ENCODE measurements at places on chromosomes 6 and 20.
A peak's percentile ranks its signal among the peaks of the same experiment; 100 is the strongest.

- no peaks in the 10 kb centered on the region for H3K36me3 ChIP-seq
- H3K27me3 ChIP-seq = no peaks in the 10 kb centered on the region
- H3K27ac ChIP-seq = peak overlapping the region; percentile 61
- peaks cover 30% of the 10 kb centered on the region for H3K4me1 ChIP-seq
- no peak for DNase-seq
Measured at GRCh38 chr6:43695215-43695966, 7.8 kb upstream of the MRPS18A start.

DNA sequence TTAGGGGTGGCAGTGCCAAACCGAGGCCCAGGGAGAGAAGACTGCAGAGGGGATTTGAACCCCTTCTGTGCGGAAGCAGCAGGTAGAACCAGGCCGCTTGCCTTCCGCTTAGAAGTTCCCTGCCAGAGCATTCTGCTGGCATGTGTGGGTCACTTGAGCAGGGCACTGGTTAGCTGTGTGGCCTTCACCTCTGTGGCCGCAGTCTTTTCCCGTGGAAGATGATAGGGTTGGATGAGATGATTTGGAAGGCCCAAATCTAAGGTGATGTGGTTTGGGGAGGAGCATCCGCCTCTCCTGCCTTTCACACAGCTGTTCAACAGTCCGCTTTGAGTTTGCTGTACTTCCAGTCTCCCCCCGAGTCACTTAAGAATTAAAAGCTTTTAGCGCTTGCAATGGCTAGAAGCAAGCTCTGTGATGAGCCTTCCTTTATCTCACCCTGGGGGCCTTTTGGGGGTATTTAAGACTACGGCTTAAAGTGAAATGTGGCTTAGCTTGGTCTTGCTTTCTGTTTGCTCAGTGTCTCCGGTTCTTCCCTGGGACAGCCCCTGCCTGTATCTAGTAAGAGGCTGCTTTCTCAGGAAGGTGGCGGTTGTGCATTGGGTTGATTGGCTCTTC is 743 bp downstream of the CMTR1 start:
- H3K27me3 ChIP-seq = no peaks in the 10 kb centered on the region
- peak overlapping the region; percentile 91 for H3K27ac ChIP-seq
- peaks cover 32% of the 10 kb centered on the region for H3K36me3 ChIP-seq
- peak; percentile 31 for DNase-seq
- H3K4me1 ChIP-seq = peaks cover 14% of the 10 kb centered on the region

DNA sequence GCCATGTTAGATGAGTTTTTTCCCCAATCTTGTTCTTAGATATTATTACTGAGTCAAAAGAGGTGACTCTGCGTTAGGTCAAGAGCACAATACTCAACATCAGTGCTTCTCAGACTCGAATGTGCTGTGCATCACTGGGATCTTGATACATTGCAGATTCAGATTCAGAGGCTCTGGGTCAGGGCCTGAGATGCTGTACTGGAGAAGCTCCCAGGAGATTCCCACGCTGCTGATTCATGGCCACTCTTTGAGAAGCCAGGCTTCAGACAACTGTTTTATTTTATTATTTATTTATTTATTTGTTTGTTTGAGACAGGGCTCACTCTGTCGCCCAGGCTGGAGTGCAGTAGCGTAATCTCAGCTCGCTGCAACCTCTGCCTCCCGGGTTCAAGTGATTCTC is 41.4 kb upstream of the ARID1B start:
- no peak for DNase-seq
- H3K4me1 ChIP-seq = no peaks in the 10 kb centered on the region
- no peak overlapping the region for H3K4me3 ChIP-seq

- no peak for DNase-seq
- peaks cover 32% of the 10 kb centered on the region for H3K4me1 ChIP-seq
- H3K4me3 ChIP-seq = no peak overlapping the region
- H3K27me3 ChIP-seq = no peaks in the 10 kb centered on the region
Measured at GRCh38 chr6:90184334-90185298, 112.0 kb downstream of the BACH2 start.

- peaks cover 60% of the 10 kb centered on the region for H3K4me1 ChIP-seq
- peak; percentile 96 for DNase-seq
- no peaks in the 10 kb centered on the region for H3K27me3 ChIP-seq
Measured at GRCh38 chr6:43702534-43703440, 15.2 kb upstream of the MRPS18A start.

DNA sequence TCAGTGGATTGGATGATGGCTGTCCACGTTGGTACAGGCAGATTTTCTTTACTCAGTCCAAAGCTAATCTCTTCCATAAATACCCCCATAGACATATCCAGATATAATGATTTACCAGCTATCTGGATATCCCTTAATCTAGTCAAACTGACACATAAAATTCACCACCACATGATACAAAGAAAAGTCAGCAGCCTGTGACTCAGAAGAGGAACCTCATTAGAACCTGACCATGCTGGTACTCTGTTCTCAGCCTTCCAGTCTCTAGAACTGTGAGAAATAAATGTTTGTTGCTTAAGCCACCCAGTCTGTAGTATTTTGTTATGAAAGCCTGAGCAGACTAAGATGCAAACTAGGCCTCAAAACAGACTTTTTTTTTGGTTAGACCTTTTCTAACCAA is 431.3 kb upstream of the RNF217 start:
- no peak overlapping the region for H3K27ac ChIP-seq
- no peaks in the 10 kb centered on the region for H3K27me3 ChIP-seq
- H3K4me3 ChIP-seq = no peak overlapping the region
- no peaks in the 10 kb centered on the region for H3K36me3 ChIP-seq
- H3K4me1 ChIP-seq = no peaks in the 10 kb centered on the region
- no peak for DNase-seq

DNA sequence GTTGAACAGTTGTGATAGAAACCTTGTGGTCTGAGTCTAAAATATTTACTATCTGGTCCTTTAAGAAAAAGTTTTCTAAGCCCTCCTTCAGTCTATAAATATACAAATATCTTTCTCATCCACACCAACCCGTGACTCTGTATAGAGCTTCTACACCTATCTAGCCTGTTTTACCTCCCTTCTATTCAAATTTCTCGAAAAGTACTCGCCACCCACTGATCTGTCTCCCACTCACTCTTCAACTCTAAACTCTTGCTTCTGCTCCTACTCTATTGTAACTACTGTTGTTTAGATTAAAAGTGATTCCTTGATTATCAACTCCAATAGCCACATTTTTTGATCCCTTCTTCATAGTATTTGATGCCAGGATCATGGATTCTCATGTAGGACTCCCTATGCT is 329.4 kb upstream of the MAN1A1 start:
- H3K27ac ChIP-seq = no peak overlapping the region
- H3K4me3 ChIP-seq = no peak overlapping the region
- H3K4me1 ChIP-seq = no peaks in the 10 kb centered on the region
- H3K27me3 ChIP-seq = no peaks in the 10 kb centered on the region

DNA sequence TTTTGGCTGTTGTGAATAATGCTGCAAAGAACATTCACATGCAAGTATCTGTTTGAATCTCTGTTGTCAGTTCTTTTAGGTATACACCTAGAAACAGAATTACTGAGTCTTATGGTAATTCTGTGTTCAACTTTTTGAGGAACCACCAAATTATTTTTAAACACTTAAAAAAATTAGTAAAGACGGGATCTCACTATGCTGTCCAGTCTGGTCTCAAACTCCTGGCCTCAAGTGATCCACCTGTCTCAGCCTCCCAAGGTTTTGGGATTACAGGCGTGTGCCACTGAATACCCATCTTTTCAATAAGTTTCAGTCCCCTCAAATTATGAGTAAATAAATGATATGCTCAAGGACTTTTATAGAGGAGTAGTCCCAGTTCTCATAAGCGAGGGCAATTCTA is 17.5 kb downstream of the SPATS1 start:
- no peaks in the 10 kb centered on the region for H3K27me3 ChIP-seq
- H3K4me1 ChIP-seq = no peaks in the 10 kb centered on the region
- no peak overlapping the region for H3K4me3 ChIP-seq
- DNase-seq = no peak
- H3K27ac ChIP-seq = no peak overlapping the region

DNA sequence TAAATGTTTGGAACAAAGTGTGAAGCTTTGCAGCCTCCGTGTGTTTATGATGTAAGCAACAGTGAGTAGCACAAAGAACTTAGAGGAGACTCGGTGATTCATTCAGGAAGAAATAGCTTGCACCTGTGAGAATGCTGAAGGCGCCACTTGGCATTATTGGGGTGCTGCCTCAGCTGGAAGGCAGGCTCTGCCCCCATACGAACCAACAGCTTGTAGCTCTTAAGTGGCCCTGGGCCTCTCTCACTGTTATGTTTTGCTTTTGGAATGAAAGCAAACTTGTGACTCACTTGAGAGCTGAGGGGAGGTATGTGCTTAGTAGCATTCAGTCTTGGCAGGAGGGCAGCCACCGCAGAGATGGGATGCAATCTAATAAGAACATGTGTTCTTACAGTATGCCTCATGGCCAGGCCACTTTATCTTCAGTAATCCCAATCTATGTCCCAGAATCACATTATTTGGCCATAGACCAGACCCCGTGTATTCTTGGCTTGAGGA is 310.7 kb downstream of the EYA4 start:
- H3K27me3 ChIP-seq = no peaks in the 10 kb centered on the region
- H3K36me3 ChIP-seq = no peaks in the 10 kb centered on the region
- DNase-seq = peak; percentile 52
- peaks cover 7% of the 10 kb centered on the region for H3K4me1 ChIP-seq
- no peak overlapping the region for H3K4me3 ChIP-seq
- H3K27ac ChIP-seq = no peak overlapping the region

DNA sequence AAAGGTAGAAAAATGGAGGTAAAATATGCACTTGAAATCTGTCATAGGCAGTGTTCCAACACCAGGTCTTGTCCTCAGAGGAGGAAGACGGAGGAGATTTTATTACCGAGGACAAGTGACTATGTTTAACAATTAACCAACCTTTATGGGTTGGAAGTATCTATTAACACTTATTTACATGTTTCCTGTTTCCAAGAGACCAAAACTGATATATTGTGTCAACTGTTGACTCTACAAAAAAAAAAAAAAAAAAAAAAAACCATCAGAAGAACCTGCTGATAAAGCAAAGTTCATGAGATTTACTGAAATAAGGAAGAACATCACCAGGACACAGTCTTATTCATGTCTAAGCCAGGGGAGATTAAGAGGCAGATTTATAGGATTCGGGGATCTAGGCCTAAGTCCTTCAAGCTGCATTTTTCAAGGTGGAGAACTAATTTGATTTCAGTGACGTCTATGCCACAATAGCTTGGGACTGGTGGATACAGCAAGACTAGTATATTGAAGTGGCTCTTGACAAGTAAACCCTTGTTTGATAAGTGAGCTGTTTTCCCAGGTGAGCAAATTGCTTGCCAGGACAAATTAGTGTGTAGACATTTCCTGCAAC is 126.6 kb upstream of the NAA20 start:
- peaks cover 46% of the 10 kb centered on the region for H3K4me1 ChIP-seq
- peak overlapping the region; percentile 77 for H3K27ac ChIP-seq
- no peak for DNase-seq
- no peaks in the 10 kb centered on the region for H3K27me3 ChIP-seq

- peak; percentile 71 for DNase-seq
- H3K27me3 ChIP-seq = no peaks in the 10 kb centered on the region
- H3K36me3 ChIP-seq = no peaks in the 10 kb centered on the region
- H3K4me1 ChIP-seq = peaks cover 31% of the 10 kb centered on the region
Measured at GRCh38 chr6:89034586-89035251, 45.8 kb upstream of the PNRC1 start.

DNA sequence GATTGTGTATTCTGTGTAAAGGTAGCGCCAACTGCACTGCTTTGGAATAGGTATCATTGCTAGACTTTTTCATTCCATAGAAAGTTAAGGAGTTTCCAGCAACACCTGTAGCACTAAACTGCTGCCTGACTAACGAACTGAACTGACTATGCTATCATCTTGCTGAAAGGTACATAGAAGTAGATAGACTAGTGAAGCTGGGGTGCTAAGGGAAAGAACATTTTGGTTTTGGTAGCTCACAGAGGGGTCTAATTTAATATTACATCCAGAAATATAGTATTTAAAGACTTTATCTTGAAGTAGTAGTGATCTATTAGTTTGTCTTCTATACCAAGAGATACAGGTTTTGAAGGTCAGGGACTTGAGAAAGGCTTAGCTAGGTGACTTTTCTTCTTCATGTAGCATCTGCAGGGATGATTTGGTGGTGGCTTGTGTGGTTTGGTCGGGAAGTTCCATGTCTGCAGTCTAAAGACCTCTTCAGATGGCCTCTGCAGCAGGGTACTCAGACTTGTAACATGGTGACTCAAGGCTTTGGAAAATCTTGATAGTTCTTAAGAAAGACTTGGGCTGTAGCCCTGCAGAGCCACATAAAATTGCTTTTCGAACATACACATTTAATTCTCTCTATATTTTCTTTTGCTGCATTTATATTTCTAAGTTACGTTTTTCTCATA is 10.2 kb downstream of the SENP6 start:
- DNase-seq = no peak
- H3K27me3 ChIP-seq = no peaks in the 10 kb centered on the region
- peak overlapping the region; percentile 54 for H3K27ac ChIP-seq
- H3K4me1 ChIP-seq = peaks cover 82% of the 10 kb centered on the region
- H3K36me3 ChIP-seq = no peaks in the 10 kb centered on the region

- H3K27ac ChIP-seq = no peak overlapping the region
- H3K4me1 ChIP-seq = no peaks in the 10 kb centered on the region
- no peak overlapping the region for H3K4me3 ChIP-seq
- H3K27me3 ChIP-seq = no peaks in the 10 kb centered on the region
- H3K36me3 ChIP-seq = no peaks in the 10 kb centered on the region
Measured at GRCh38 chr6:28167068-28167467, 25.4 kb downstream of the ZKSCAN8 start.

GRCh38 chr20:35296101-35296554 is 3.9 kb upstream of the FAM83C start:
- H3K27ac ChIP-seq = no peak overlapping the region
- no peak overlapping the region for H3K4me3 ChIP-seq
- no peaks in the 10 kb centered on the region for H3K4me1 ChIP-seq
- no peaks in the 10 kb centered on the region for H3K27me3 ChIP-seq
- no peak for DNase-seq

DNA sequence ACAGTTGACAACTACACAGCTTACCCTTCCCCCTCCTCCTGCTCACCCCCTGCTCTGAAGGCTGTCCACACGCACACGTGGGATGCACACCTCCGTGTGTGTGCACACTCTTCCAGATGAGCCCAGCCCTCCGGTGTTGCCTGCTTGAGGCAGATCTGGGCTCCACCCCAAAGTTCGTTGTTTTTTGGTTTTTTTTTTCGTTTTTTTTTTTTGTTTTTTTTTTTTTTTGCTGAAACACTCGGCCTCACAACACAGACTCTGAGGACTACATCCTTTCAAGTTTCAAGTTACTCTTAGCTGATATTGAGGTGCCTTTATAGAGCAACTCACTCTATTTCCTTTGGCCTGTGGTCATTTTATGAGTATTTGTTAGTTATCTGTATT is 88.2 kb downstream of the RREB1 start:
- H3K27me3 ChIP-seq = no peaks in the 10 kb centered on the region
- H3K4me3 ChIP-seq = no peak overlapping the region
- H3K36me3 ChIP-seq = no peaks in the 10 kb centered on the region
- DNase-seq = no peak

DNA sequence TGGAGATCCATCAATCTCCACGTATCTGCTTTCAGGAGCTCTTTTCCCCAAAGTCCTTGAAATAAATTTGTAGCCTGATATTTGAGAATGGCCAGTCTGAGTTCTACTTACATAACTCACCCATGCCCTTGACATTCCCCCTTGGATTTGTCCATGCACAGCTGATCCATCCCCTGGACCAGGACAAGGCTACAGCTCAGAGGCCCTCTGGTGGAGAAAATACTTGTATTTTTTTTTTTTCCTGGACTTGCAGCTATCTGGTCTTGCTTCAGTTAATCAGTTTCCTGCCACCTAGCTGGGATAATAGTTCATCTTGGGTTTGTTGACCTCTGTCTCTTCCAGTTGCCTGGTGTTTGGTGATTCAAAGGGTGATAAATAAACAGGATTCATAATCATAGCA is 467.6 kb downstream of the DHX35 start:
- H3K4me1 ChIP-seq = no peaks in the 10 kb centered on the region
- no peaks in the 10 kb centered on the region for H3K27me3 ChIP-seq
- no peaks in the 10 kb centered on the region for H3K36me3 ChIP-seq
- no peak overlapping the region for H3K27ac ChIP-seq
- DNase-seq = no peak
